Stimulated activated CD4-positive, alpha-beta T cell treated with anti-CD3 and anti-CD28 coated beads, TNF-alpha, amount 100 ng/mL, for 24 hours (primary cell): ENCODE measurements at places on chromosomes 2 and 18.
A peak's percentile ranks its signal among the peaks of the same experiment; 100 is the strongest.

DNA sequence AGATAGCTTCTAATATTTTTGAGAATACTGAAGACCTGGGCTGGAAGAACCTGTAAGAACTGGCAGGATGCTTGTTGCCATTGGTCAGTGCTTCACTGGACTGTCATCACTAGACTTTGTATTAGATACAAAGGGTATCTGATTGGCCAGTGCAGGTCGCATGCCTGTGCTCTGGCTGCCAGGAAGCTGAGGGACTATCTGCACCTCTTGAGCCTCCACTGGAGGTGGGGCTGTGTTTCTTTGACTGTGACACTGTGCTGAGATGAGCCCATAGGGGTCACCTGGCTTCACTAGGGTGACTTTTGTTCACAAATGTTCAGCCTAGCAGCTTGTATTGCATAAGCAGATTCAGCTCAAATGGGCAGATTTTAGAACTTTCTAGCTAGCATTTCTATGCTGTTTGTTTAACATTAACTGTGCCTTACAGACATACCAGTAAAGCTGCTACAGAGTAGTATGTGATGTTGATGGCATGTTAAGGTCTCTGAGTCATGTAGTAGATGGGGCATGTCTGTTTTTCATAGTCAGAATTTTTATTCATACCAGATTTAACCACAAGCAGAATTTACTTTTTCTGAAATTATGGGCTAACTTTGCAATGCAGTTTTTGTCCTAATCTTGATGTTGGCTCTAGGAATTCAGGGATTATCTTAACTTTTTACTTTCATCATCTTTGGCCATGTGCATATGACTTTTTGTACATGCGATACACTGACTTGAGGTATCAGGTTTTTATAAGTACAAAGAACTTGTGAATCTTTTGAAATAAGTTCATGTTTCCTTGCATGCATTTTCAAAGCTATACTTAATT is 56.1 kb downstream of the RHBDD1 start:
- DNase-seq = no peak

DNA sequence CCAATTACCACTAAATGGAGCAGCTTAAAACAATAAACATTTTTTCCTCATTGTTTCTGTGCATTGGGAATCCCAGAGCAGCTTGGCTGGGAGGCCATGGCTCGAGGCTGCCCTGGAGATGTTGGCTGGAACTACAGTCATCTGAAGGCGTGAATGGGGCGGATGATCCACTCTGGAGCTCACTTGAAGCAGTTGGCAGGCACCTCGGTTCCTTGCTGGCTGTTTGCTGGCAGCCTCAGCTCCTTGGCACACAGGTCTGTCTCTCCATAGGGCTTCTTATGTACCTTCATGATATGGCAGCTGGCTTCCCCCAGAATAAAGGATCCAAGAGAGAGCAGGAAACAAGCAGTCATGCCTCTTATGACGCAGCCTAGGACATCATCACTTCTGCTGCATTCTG is 227.0 kb upstream of the COPS8 start:
- no peak for DNase-seq

DNA sequence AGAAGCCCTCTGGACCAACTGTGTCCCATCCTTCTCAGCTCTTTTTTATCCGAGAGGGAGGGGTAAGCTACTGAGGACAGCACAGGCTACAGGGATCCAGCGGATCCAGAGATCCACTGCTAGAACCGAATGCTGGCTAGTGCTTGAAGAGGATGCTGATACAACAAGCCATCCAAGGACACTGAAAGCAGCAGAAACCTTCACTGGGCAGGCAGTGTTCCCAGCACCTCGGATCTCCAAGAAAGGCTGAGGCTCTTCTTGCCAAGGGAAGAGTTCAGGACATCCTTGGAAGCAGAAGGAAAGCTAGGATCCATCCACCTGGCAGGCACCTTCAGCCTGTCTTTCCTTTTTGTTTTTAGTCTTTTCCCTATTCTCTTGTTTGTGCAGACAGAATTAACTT is 13.2 kb upstream of the FHOD3 start:
- no peak for DNase-seq

GRCh38 chr18:3367491-3368091 is 82.4 kb upstream of the TGIF1 start:
- DNase-seq = no peak

DNA sequence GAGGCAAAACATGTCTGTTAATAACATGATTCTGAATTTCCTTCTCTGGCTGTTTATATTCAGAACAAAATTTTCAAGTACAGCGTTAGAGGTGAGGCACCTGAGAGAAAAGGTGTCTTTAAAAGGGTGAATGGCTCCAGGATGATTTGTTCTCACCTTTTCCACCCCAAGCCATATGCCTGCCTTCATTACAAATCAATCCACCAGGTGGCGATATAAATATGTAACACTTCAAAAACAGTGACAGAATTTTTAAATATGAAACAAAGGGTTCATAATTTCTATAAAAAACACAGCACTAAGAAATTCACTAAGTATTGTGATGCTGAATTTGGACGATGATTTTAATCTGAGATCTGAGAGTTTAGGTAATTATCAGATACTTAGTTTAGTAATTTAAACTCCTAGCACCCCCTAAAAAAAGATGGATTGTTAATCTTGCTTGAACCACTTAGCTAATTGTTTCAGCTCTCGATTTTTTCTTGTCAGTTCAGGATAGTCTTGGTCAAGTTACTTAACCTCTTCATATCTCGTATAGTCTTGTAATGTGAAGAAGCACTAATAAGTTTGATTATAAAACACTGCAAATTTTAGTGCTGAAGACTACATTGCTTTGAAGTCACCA is 528.8 kb downstream of the CPS1 start:
- no peak for DNase-seq

DNA sequence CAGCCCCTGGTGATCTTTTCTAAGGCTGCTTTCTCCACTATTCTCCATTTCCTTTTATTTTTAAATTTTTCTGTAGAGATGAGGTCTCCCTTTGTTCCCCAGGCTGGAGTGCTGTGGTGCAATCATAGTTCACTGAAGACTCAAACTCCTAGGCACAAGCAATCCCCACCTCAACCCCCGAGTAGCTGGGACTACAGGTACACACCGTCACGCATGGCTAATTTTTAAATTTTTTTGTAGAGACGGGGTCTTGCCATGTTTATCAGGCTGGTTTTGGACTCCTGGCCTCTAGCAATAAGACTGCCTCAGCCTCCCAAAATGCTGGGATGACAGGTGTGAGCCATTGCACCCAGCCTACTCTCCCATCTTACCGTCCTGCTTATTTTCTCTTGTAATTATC is 22.7 kb upstream of the LPIN2 start:
- DNase-seq = no peak

- DNase-seq = no peak
Observed at GRCh38 chr2:133966720-133967304, 287.1 kb upstream of the MGAT5 start.

DNA sequence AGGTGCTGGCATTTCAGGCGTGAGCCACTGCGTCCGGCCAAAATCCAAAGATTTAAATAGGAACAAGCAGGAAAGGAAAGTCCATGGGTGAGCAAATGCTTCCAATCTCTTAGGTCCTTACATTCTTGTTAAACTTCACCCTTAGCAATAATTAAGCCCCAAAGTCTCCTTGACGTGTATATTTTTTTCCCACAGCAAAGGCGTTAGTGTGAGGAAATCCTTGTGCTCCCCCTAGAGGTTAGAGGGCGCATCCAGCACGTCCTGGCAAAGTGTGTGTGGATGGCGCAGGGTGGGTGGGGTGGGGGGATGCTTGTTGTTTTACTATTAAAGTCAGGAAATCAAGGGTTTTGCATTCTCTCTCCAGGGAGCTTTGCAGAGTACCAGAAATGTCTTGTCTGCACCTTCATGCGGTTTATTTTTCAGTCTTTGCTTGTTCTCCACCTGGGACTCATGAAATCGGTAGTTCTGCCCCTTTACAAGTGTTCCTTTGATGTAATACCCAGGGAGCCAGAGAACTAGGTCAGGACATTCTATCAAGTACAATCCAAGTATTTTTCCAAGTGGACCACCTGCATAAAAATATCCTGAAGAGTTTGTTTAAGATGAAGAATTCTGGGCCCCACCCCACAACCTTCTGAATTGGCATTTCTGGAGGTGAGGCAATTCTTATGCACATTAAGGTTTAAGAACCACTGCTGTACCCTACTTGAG is 22.2 kb upstream of the ITSN2 start:
- DNase-seq = peak; percentile 37

DNA sequence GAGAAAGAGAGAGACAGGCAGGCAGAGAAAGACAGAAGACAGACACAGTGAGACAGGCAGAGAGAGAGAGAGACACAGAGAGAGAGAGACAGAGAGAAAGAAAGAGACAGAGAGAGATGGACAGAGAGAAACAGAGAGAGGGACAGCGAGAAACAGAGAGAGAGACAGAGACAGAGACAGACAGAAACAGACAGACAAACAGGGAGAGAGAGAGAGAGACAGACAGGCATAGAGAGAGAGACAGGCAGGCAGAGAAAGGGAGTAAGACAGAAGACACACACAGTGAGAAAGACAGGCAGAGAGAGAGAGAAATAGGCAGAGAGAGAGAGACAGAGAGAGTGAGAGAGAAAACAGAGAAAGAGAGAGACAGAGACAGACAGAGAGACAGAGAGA is 105.3 kb upstream of the ANKRD30BL start:
- DNase-seq = no peak

GRCh38 chr18:63102941-63103744 is 216.4 kb downstream of the BCL2 start:
- DNase-seq = no peak
